ENCODE measurements at places on chromosomes 3 and 15.

DNA sequence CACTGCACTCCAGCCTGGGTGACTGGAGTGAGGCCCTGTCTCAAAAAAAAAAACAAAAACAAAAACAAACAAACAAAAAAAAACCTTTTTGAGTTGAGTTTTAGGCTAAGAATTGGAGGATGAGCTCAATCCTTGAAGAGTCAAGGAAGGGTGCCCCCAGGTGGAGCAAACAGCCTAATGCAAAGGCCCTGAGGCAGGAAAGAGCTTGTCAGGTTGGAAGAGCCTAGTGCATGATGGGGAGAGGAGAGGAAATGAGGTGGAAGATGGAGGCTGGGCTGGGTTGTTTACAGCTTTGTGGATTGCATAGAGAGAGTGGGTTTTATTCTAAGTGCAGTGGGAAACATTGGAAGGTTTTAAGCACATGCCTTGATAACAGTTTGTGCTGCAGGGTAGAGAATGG, 2.1 kb upstream of the SNX22 start:
- no peak for DNase-seq

DNA sequence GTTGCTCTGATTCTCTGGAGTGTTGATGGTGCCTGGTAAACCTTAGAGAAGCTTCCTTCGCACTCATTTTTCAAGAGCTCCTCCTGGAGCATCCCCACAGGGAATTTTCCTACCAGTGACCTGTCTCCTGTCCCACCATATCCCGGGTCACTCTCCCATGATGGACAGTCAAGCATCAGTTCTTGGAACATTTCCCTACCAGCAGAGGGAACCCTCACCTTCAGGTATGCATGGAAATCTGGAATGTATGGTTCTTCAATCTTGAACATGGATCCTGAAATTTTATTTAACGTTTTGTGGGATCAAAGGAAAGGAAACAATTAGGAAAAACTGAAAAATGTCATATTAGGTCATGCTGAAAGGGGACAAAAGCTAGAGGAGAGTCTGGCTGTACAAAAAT, 153.8 kb downstream of the SPATA16 start:
- no peak for DNase-seq

GRCh38 chr3:149891621-149892020, 78.6 kb downstream of the RNF13 start:
- no peak for DNase-seq

- DNase-seq, result no peak
Observed at GRCh38 chr3:120331076-120331475, 18.1 kb downstream of the LRRC58 start.

- no peak for DNase-seq
Observed at GRCh38 chr3:172209333-172210321, 170.2 kb downstream of the FNDC3B start.

GRCh38 chr3:165643425-165643824, 193.8 kb downstream of the BCHE start:
- no peak for DNase-seq

Measured in GM18507 (cell line).